Activated CD4-positive, alpha-beta T cell treated with anti-CD3 and anti-CD28 coated beads for 24 hours (primary cell): ENCODE measurements at places on chromosomes 3 and 15.

DNA sequence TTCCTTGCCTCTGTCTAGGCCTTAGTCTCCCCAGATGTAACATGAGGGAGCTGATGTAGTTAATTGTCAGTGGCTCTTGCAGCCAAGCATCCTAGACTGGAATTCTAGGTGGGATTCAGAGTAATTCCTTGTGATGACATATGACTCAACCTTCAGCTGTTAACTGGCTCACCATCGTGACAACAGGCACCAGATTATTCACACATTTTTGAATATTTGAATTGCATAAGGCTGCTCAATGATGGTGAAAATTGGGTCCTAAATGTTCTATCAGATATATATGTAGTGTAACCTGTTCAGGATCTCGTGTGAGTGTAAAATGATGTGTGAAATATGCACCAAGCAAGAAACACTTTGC is 405.1 kb downstream of the LPP start:
- no peak for DNase-seq

GRCh38 chr3:13197281-13197680 is 124.1 kb upstream of the IQSEC1 start:
- DNase-seq, result no peak

- DNase-seq, result no peak
Observed at GRCh38 chr15:81275711-81276392, 48.1 kb downstream of the STARD5 start.

DNA sequence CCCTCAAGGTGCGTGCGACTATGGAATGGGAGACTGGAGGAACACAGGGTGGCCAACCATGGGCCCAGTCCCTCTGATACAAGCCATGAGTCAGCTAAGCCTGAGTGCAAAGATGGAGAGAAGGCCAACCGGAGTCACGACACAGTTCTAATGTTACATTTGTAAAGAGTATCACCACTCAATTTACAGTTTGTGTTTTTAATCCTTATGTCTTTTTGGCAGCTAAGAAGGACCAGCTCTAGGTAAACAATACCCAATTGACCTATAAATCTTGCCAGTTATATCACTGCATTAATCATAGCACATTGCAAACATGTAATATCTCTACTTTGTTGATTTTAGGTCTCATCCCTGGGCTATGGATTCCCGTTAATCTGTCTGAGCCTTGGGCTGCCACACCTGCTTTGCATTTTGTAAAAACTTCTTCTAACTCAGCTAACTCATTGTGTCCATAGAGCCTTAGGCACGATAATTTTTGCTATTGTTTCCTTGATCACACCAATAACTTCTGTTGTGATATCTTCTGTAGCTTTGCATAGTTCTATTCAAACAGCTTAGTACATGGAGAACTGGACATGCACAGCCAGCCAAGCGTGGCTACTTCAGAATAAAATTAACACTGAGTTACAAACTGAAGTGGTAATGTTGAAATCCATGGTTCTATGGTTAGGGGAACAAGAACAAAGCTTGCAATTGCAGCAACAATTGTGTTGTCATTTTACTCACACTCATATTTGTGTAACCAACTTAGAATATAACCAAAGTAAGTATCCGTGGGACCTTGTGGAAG is 50.3 kb downstream of the LSM3 start:
- DNase-seq, result no peak

DNA sequence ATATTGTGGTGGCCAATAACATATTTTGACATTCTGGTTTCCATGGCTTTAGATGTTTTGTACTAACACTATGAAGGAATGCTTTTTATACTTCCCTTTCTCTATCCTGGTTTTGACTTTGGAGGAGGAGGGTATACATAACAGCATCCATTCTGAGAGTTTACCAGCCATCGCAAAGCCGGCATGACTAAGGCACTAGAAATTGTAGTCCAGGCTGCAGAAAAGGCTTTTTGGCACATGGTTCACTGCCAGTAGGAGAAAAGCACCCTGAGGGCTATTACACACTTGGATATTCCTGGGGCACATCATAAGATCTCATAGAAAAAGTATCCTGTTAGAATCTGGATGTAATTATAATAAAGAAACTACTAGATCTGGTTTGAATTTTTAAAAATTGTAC is 101.8 kb downstream of the STT3B start:
- no peak for DNase-seq

DNA sequence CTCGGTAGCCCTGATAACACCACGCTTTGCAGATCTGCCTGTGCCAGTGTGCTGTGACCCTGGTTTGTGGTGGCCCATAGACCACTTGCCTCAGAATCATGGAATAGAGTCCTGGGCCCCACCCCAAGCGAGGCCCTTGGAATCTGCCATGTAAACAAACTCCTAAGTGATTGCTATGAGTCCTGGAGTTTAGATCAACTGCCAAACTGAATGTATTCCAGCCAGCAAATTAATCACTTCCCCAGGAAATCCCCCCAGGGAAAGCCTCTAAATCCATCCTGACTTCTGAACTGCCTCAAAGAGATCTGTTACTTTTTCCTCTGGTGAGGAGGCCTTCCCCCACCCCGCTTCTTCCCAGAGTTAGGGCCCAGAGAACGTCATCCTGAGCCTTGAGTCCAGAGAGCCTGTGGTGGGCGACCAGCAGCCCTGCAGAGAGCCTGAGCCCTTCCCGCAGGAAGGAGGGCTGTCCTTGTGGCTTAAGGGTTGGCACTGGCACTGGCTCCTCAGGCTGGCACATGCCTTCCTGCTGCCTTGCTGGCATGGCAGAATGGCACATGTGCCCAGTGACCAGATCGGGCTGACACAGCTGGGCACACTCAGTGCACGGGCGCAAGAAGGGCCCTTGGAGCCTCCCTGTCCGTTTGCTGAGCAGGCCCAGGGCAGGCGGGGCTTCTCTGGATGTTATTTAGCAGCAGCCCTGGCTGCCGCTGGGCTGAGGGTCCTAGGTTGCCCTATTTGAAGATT is 50.6 kb upstream of the PLXNA1 start:
- DNase-seq, result no peak

GRCh38 chr15:63192619-63193206 is 3.3 kb downstream of the RAB8B start:
- no peak for DNase-seq

DNA sequence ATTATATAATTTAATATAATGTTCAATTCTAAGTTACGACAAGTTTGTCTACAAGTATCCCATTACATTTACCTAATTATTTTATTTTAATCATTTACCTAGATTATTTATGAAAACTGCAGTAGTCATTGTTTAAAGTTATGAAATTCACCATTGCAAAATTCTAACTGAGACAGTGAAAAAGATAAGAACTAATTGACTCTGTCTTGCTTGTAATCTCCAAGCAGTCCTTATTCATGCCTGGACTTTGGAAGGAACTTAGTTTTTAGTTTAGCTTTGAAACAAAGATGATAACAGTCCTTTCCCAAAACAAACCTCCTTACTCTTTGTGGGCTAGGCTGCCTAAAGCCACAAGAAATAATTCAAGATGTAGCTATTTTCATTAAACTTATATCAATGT is 165.0 kb downstream of the SUCNR1 start:
- DNase-seq, result no peak

DNA sequence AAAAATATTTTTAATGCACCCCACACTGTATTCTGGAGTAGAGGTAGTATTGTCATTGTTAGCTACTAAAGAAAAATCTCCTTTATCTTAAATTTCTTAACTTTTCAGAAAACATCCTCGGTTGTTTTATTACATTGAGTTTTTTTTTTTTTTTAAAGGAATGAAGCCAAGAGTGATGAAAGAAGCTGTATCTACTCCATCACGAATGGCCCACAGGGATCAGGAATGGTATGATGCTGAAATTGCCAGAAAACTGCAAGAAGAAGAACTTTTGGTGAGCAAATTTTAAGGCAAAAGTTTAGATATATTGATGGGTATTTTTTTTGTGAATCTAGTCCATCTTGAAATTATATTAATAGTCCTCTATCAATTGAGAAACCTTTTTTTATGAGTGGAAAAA is 49.7 kb upstream of the UTS2B start:
- DNase-seq, result no peak

- no peak for DNase-seq
Observed at GRCh38 chr15:63185206-63185605, 4.2 kb upstream of the RAB8B start.

DNA sequence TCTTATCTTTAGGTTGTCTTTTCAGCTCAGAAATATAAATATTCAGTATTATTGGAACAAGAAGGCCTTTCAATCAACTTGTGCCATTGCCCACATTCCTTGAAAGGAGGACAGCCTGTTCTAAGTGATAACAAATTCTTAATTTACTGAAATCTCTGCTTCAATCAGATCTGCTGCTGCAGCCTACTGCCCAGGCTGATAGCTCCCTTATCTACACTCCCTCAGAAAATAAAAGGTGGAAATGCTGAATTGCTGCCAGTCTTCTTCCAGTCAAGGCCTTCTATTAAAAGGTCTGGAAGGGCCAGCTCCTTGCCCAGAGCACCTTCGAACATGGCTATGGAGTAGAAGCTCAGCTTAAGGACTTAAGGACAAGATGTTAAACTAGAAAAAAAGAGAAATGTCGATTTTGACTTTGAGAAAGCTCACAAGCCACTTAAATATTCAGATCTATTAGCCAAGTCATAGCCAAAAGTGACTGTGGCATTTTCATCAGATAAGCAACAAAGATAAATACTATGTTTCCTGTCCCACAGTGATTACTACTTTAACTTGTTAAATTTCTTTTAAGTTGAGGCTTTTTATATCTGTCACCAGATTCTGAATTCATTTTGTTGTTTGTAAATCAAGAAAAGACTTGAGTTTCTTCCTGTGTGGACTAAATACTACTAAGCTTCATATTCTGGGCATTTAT is 480.5 kb upstream of the CBLB start:
- no peak for DNase-seq

- DNase-seq, result no peak
Observed at GRCh38 chr15:31145271-31145911, 43.9 kb upstream of the TRPM1 start.

DNA sequence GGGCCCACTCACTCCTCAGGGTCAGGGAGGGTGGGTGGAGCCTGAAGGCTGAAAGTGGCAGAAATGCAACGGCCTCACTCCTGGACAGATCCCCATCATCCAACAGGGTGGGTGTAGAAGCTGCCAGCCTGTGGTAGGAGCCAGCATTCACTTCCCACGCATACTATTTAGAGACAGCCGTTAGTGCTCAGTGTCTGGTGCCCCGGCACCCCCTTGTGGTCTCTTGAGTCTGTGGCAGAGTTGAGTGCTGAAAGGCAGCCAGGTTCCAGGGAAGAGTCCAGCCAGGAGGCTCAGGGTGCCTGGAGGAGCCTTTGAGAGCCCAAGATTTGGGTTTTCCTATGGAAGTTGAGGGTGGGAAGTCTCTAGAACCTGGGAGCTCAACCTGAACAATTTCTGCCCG is 2.1 kb upstream of the GNAT1 start:
- no peak for DNase-seq

GRCh38 chr15:35605764-35606449 is 59.9 kb upstream of the DPH6 start:
- DNase-seq, result no peak

DNA sequence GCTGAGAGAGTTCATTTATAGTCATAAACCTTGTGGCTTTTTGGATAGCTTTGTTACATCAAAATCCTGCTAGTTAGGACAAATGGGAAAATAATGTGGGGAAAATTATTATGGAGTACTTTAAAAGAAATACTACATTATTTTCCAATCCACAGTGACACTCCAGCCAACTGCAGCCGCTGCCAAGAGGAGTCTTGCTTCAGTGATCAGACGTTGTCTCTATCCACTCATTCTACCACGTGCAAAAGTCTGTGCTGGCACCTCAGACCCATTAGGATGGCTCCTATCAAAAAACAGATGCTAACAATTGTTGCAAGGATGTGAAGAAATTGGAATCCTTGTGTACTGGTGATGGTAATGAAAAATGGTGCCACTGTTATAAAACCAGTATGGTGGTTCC is 128.6 kb upstream of the IQSEC1 start:
- DNase-seq, result no peak

DNA sequence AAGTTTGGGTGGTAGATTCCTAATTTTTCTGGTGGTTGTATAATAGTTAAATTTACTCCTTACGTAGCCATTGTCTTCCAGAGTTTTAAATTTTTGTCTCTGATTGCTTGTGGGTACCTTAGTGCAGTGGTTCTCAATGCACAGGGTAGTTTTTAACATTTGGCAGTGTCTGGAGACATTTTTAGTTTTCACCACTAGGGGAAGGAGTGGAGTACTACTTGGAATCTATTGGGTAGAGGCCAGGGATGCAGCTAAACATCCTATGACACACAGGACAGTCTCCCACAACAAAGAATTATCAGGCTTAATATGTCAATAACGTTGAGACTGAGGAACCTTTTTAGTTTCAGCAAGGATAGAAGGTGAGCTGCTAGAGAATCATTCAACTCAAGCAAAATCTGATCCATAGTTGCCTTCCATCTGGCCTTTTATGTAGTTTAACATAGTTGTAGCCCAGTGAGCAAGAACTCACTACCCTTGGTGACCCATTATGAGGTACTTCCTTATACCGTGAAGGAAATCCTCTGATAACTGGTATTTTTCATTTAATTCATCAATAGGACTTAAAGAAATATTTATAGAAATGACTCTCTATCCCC is 8.6 kb upstream of the STX19 start:
- DNase-seq, result no peak

DNA sequence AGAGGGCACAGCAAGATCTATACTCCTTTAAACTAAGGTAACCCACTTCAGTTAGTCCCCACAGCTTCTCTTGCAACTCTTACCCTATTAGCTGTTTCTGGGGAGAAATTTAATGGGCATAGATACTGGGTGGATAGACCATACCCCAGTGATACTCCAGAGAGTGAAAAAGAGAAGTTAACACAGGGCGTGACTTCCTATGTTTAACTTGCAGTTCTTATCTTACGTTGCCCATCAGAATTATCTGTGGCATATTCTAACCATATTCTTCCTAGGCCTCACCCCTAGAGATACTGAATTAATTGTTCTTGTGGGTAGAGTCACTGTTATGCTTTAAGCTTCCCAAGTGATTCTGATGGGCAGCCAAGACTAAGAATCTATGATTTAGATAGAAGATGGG is 485.4 kb upstream of the TPRG1 start:
- no peak for DNase-seq

GRCh38 chr3:183350164-183350563 is 78.3 kb downstream of the MCF2L2 start:
- DNase-seq, result no peak

GRCh38 chr3:13580256-13581023 is 31.5 kb downstream of the FBLN2 start:
- DNase-seq, result no peak

DNA sequence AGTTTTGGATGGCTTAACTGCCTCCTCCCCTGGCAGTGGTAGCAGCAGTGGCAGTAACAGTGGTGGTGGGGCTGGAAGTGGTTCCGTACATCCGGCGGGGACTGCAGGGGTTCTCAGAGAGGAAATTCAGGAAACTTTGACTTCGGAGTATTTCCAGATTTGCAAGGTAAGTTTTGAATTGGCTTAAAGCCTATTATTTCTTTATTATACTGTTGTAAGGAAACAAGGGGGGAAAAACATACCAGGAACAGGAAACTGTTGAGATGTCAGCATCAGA is 1.5 kb downstream of the STXBP5L start:
- DNase-seq, result no peak

DNA sequence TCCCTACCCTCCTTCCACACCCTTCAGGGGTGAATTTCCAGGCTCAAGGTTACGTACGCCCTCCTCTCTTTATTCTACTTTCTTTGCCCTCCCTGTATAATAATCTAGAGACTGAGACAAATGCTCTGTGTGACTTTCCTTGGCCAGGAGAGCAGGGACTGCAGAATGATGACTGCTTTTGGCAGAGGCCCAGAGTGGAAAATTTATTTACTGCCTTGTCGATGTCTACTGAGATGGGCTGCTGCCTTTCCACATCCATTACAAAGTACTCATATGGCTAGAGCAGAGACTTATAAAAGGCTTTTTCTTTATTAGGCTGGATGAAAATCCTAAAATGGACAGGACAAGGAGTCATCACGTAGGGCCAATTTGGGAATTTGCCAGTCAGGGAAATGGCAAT is 576.2 kb downstream of the TUSC7 start:
- DNase-seq, result no peak
